Tibial artery (tissue), 4 donors: ENCODE measurements at places on chromosomes 7 and 10.

DNA sequence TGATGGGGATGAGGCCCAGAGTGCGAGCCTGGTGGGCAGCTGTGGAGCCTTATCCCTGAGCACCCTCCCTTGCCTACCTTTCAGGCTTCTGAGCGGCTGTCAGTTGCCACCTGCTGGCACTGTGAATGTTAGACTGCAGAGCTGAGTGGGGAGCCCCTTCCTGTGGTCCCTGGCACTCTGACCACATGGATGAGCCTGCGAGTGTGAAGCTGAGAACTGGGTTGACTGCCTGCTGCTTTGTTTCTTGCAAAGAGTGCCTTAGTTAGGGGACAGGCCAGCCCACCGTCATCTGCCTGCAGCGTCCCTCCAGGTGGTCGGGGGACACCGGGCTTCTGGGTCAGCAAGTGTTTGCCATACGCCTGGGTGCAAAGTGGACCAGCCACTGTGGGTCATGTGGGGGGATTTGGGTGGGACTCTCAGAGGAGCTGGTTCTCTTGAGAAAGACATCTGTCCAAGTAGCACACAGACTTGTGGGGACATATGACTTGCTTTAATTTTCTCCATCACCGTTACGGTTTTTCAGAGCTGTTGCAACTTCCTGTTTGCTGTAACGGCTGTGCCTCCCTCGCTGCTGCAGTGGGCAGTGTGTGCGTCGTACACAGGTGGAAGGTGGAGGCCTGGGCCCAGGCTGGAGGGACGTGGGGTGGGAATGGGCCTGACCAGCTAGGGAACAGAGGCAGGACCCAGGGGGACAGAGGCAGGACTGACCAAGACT, 13.7 kb downstream of the INPP5A start:
- DNase-seq = no peak

DNA sequence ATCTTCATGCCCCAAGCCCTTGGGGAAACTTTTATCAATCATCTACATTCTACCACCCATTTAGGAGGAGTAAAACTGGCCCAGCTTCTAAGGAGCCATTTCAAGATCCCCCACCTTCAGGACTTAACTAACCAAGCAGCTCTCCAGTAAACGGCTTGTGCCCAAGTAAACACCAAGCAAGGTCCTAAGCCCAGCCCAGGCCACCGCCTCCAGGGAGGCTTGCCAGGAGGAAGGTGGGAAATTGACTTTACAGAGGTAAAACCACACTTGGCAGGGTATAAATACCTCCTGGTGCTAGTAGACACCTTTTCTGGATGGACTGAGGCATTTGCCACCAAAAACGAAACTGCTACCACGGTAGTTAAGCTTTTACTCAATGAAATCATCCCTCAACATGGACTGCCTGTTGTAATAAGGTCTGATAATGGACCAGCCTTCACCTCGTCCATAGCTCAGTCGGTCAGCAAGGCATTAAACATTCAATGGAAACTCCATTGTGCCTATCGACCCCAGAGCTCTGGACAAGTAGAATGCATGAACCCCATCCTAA, 5.6 kb downstream of the AKR1B15 start:
- no peak for DNase-seq

DNA sequence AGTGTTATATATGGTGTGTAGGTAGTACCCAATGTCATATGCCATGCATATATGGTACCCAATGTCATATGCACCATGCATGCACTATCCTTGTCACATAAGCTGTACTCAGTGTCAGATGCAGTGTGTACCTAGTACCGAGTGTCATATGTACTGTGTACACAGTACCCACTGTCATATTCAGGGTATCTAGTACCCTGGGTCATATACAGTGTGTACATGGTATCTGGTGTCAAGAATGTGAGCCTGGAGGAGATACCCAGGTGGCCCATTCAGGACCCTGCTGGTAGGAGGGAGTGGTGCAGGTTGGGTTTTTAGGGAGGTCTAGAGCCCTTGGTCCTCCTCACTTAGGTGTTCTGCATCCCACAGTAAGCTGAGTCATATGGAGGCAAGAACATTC, 1.8 kb downstream of the ZMYND11 start:
- DNase-seq = no peak

DNA sequence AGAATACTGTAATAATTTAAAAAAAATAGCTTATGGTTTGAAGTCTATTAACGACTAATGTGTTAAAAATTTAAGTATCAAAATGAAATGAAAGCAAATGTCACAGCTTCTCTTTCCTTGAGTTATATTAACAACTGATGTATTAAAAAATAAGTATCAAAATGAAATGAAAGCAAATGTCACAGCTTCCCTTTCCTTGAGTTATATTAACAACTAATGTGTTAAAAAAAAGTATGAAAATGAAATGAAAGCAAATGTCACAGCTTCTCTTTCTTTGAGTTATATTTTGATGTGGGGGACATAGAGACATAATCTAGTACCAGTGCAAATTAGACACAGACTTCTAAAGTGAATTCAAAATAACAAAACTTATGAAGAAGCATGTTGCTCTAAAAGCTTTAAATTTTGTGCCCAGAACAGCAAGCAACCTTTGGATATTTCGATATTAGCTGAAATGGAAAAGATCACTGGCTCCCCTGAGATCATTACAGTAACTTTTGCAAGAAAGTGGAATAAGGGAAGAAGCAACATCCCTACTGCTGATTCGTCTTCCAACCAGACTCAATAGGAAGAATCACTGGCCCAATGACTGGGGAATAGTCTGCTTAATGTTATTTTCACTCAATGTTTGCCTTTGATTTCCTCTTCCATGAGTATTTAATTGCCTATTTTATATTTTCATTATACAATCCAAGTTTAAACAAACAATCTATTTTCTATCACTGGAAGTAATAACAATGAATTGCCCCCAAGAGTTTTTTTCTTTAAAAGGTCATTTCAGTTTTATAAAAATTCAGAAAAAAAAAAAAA, 8.0 kb downstream of the SKAP2 start:
- no peak for DNase-seq

DNA sequence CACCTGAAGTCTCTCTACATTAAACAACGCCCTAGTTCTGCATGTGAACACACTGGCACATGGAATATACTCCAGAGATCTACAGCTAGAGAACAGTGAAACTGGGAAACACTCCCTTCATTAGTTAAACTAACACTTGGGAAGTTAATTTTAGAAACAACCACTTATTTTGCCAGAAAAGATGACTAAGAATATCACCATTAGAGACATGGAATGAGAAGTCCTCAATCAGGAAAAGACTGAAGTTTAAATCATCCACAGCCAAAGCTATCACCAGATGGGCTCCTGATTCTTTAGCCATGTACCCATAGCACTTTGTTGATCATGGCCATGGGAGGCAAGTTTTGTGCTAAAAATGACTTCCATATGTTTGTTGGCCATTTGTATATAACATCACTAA, 719.5 kb downstream of the KCNMA1 start:
- no peak for DNase-seq

DNA sequence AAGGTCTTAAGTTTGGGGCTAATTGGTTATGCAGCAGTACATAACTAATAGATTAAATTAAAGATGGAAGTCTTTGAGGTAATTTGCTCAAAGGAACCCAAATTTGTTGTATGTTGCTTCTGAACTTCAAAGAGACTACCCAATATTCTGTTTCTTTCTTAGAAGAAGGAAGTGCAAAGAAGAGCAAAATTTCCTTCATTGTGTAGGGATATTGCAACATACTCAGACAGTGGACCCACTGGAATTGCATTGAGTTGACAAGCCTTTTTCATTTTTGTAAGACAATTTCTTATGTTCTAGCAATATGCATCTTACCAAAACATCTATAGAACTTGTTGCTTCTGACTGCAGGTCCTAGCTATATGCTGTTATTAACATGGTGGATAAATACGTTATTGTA, 527.8 kb downstream of the SH2D4B start:
- no peak for DNase-seq

DNA sequence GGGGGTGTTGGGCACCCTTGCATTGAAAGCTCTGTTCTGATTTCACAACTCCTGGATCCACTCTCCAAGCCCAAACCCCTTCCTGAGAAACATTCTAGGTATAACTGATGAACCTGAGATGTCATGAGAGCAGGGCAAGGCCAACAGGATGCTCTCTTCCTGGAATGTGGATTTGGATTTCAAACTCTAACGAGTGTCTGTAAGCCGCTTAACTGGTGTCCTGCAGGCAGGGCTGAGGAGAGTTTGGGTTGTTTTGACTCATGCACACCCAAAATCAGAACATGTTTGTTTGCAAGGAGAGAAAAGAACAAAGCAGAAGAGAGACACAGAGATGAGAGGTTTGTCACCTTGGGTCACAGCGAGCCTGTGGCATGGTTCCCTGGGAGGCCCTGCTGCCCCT, 24.6 kb upstream of the AKR1E2 start:
- DNase-seq = no peak

DNA sequence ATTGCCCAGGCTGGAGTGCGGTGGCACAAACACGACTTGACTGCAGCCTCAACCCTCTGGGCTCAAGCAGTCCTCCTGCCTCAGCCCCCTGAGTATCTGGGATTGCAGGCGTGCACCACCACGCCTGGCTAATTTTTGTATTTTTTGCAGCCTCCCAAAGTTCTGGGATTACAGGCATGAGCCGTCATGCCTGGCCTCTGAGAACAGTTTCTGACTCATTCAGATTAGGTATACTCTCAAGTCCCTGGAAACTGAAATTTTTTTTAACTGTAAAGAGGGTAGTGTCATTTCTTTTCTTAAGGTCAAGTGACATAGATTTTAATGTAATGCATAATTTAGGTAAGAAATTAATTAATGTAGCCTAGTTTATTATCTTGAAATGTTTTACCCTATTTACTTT, 104.7 kb downstream of the SEPTIN7 start:
- DNase-seq = no peak

DNA sequence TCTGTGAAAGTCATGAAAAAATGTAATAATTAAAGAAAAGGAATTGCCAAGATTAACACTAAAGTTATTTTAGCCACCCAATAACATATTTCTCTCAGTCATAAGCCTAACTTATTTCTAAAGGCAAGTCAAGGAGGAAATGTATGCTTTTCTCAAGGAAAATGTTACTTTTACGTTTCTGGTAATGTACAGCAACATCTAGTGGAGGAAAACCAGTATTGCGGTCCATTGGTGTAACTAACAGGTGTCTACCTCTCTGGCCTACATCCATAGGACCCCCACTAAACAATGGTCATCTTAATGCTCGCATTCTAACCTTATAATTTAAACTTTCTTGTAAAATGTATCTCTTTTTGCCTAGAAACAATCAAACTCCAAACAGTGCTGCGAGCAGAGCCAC, 437.5 kb downstream of the KIF20B start:
- no peak for DNase-seq

GRCh38 chr10:29598851-29599311, 35.9 kb downstream of the SVIL start:
- DNase-seq = no peak
